IMR-90 (cell line): ENCODE measurements at places on chromosomes 16 and 17. TPM values are rescaled to one million over a fixed set of nuclear protein-coding genes. Genes with fewer than 3 reads are reported as not detected.
A peak's percentile ranks its signal among the peaks of the same experiment; 100 is the strongest.

SOST gene
- polyA plus RNA-seq = not detected in 2 replicates

CDK3 gene
- 6.7 and 8.8 TPM in 2 replicates for polyA plus RNA-seq

- peak overlapping the region; percentile 86 for H3K4me3 ChIP-seq
- no peaks in the 10 kb centered on the region for H3K27me3 ChIP-seq
- H3K27ac ChIP-seq = peak overlapping the region; percentile 85
- peak; percentile 76 for DNase-seq
- peaks cover 30% of the 10 kb centered on the region for H3K36me3 ChIP-seq
- H3K4me1 ChIP-seq = peaks cover 48% of the 10 kb centered on the region
Measured at GRCh38 chr16:2155977-2156848, 631 bp downstream of the TRAF7 start.

GRCh38 chr16:21224800-21225199, 8.7 kb upstream of the ANKS4B start:
- H3K4me1 ChIP-seq = no peaks in the 10 kb centered on the region
- DNase-seq = no peak
- no peak overlapping the region for H3K4me3 ChIP-seq
- H3K27ac ChIP-seq = no peak overlapping the region

GRCh38 chr17:31286587-31286986, 10.5 kb downstream of the OMG start:
- H3K27me3 ChIP-seq = no peaks in the 10 kb centered on the region
- H3K4me1 ChIP-seq = no peaks in the 10 kb centered on the region
- DNase-seq = no peak
- H3K36me3 ChIP-seq = peaks cover 1% of the 10 kb centered on the region; the same call in 1 of the 2 replicates
- H3K27ac ChIP-seq = no peak overlapping the region
- no peak overlapping the region for H3K4me3 ChIP-seq

MYH13 gene
- polyA plus RNA-seq = not detected in 2 replicates

DNA sequence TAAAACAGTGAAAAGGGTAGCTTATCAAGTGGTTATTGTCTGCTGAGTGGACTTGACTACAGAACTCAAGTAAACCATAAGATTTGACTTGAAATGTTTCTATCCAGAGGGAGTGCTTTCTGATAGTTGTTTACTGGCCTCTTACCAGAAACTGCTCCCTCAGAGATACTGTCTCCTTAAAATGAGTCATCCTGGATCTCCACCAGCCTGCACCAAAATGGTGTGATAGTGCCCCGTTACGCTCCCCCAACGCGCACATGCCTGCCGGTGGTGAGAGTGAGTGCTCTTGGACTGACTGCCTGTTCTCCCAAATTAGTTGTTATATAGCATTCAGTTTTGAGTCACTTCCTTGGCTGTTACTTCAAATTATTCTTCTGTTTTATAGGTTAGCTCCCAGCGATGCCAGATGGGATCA, 22.9 kb downstream of the PRCD start:
- peaks cover 17% of the 10 kb centered on the region for H3K4me1 ChIP-seq
- H3K36me3 ChIP-seq = peaks cover 32% of the 10 kb centered on the region
- H3K4me3 ChIP-seq = no peak overlapping the region
- no peaks in the 10 kb centered on the region for H3K27me3 ChIP-seq
- DNase-seq = peak; percentile 92

DNA sequence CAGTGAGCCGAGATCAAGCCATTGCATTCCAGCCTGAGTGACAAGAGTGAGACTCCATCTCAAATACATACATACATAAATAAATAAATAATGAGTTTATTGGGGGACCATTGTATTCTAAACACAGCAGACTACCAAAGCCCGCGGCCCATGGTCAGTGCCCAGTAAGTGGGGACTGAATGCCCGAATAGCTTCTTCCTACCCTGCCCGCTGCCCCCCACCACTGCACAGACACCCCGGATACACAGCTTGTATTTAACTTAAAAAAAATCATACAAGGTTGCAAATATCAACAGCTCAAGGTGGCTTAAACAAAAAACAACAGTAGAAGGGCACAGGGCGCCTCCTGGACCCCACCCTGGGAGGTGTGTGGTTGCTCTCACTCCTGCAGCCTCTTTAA, 22.6 kb upstream of the TLK2 start:
- no peaks in the 10 kb centered on the region for H3K27me3 ChIP-seq
- H3K4me1 ChIP-seq = no peaks in the 10 kb centered on the region
- DNase-seq = no peak
- no peak overlapping the region for H3K4me3 ChIP-seq
- H3K36me3 ChIP-seq = no peaks in the 10 kb centered on the region

CACNG5 gene
- not detected in 2 replicates for polyA plus RNA-seq

DNA sequence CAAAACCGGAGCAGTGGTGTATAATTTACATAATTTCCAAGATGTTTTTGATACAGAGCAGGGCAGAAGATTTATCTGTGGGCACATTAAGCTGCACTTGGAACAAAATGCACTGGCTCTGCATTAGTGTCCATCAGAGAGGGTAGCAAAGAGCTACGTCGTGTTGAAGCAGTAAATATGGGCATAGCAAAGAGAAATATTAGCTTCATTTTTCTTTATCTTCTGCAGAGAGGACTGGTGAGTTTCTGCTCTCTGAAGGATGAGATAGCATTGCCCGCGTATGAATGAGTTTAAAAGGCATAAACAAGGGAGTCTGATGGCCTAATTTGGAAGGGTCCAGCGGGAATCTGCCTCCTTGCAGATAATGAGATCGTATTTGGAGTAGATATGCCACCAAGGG, 227.8 kb upstream of the CDH11 start:
- peaks cover 3% of the 10 kb centered on the region; the same call in 1 of the 2 replicates for H3K27me3 ChIP-seq
- H3K4me1 ChIP-seq = no peaks in the 10 kb centered on the region
- no peak overlapping the region for H3K27ac ChIP-seq
- no peak for DNase-seq
- no peak overlapping the region for H3K4me3 ChIP-seq
- H3K36me3 ChIP-seq = no peaks in the 10 kb centered on the region

TCAP gene
- polyA plus RNA-seq = 0.21 and 0.26 TPM in 2 replicates

GRCh38 chr17:49390548-49391324, 23.9 kb downstream of the PHB1 start:
- no peaks in the 10 kb centered on the region for H3K36me3 ChIP-seq
- no peak overlapping the region for H3K27ac ChIP-seq
- H3K4me1 ChIP-seq = peaks cover 8% of the 10 kb centered on the region
- H3K27me3 ChIP-seq = no peaks in the 10 kb centered on the region
- no peak for DNase-seq
- no peak overlapping the region for H3K4me3 ChIP-seq

DNA sequence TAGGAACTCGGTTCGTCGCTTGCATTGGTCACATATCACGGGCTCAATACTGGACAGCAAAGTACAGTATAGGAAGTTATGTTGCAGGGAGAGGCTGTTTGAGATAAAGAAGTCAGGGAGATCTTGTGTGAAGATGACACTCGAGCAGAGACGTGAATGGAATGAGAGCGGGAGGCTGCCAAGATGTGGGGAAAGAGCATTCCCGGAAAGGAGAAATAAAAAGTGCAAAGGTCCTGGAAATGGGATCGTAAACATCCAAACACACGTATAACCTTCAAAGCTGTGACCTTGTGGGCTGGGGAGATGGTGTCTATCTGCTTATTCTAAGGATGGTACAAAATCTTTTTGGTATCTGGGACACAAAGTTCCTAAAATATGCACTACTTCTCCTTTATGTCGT, 43.0 kb upstream of the MYOCD start:
- no peaks in the 10 kb centered on the region for H3K27me3 ChIP-seq
- no peak overlapping the region for H3K4me3 ChIP-seq
- H3K36me3 ChIP-seq = no peaks in the 10 kb centered on the region
- H3K27ac ChIP-seq = peak overlapping the region; percentile 44
- peaks cover 8% of the 10 kb centered on the region for H3K4me1 ChIP-seq
- DNase-seq = peak; percentile 66

DNA sequence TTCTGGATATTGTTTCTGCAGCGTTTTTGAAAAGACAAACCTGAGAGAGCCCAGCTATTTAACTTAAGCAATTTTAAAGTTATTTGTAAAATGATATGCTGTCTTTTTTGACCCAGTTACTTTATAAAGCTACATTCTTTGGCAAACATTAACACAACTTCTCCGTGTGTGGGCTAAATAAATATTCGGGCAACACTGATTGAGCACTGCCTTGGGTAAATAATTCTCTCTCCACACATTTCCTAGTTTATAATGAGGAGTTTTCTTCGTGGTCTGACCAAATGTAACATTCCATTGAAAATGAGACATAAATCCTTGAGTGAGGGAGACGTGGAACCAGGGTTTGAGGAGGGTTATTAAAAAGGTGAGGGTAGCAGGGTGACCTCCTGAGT, 142.8 kb downstream of the WWOX start:
- DNase-seq = no peak
- H3K36me3 ChIP-seq = no peaks in the 10 kb centered on the region

GRCh38 chr17:80393241-80393890, 21.6 kb upstream of the ENDOV start:
- H3K27ac ChIP-seq = no peak overlapping the region
- peaks cover 51% of the 10 kb centered on the region for H3K36me3 ChIP-seq
- no peaks in the 10 kb centered on the region for H3K27me3 ChIP-seq
- no peak overlapping the region for H3K4me3 ChIP-seq
- DNase-seq = no peak
- peaks cover 2% of the 10 kb centered on the region for H3K4me1 ChIP-seq

- peak overlapping the region; percentile 44; the same call in 1 of the 2 replicates for H3K27ac ChIP-seq
- H3K27me3 ChIP-seq = no peaks in the 10 kb centered on the region
- peak; percentile 94 for DNase-seq
- H3K4me3 ChIP-seq = no peak overlapping the region
Measured at GRCh38 chr17:37327341-37328090, 48.3 kb upstream of the C17orf78 start.

- no peaks in the 10 kb centered on the region for H3K27me3 ChIP-seq
- no peak overlapping the region for H3K27ac ChIP-seq
- no peaks in the 10 kb centered on the region for H3K36me3 ChIP-seq
- H3K4me3 ChIP-seq = no peak overlapping the region
Measured at GRCh38 chr17:70560471-70560870, 391.1 kb downstream of the KCNJ2 start.

GRCh38 chr17:14793237-14793636, 471.9 kb downstream of the PMP22 start:
- no peaks in the 10 kb centered on the region for H3K27me3 ChIP-seq
- no peak overlapping the region for H3K4me3 ChIP-seq
- H3K27ac ChIP-seq = no peak overlapping the region
- H3K4me1 ChIP-seq = peaks cover 7% of the 10 kb centered on the region
- peak; percentile 91 for DNase-seq
- H3K36me3 ChIP-seq = no peaks in the 10 kb centered on the region

PIRT gene
- not detected in 2 replicates for polyA plus RNA-seq

- peaks cover 16% of the 10 kb centered on the region for H3K36me3 ChIP-seq
- H3K27me3 ChIP-seq = no peaks in the 10 kb centered on the region
- H3K4me3 ChIP-seq = no peak overlapping the region
- H3K4me1 ChIP-seq = peaks cover 1% of the 10 kb centered on the region; the same call in 1 of the 2 replicates
- H3K27ac ChIP-seq = no peak overlapping the region
Measured at GRCh38 chr16:468068-468821, 42.8 kb downstream of the RAB11FIP3 start.

DNA sequence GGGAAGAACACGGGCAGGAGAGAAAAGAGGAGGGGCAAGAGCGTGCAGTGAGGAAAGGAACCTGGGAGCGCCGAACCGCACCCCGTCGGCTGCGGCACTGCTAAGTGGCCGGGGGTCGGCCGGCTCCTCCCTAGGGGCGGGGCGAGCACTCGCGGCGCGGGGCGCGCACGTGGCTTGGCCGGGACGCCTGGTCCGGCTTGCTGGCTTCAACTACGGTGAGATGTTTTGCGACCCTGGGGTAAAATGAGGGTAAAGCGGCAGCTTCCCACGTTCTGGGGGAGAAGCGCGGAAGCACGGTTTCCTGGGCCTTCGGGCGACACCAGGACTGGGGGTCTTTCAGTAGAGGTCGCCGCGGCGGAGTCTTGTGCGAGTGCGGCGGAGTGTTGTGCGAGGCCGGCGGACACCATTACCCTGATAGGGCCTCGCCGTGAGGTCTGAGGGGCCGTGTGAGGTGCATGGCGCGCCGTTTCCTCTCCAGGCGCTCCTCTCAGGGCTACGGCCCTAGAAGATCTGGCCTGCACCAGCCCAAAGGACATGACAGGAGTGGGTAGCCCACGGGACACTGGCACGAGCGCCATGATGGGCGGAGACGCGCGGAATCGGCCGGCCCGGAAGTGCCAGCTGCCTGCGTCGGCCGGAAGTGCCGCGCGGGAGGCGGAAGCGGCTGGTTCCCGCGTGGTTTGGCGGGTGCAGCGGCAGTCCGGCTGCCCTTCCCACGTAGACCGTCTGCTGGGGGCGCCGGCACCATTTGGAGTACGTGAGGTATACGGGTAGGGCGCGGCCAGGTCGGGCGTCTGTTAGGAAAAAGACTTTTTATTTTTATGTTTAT, at the start of the genes MYO19 and PIGW:
MYO19 (minus strand) TSS at position 29 of the 829 bp plus-strand sequence. CDS start 2,330 bp downstream, outside the sequence.
PIGW (plus strand) TSS at position 148 of the 829 bp plus-strand sequence. CDS start 2,115 bp downstream, outside the sequence.
- H3K27me3 ChIP-seq = no peaks in the 10 kb centered on the region
- peaks cover 5% of the 10 kb centered on the region for H3K4me1 ChIP-seq
- peak within 1 kb of the TSS; percentile 84 for H3K4me3 ChIP-seq
- H3K36me3 ChIP-seq = peaks cover 16% of the 10 kb centered on the region
- peak within 1 kb of the TSS; percentile 93 for H3K27ac ChIP-seq

DNA sequence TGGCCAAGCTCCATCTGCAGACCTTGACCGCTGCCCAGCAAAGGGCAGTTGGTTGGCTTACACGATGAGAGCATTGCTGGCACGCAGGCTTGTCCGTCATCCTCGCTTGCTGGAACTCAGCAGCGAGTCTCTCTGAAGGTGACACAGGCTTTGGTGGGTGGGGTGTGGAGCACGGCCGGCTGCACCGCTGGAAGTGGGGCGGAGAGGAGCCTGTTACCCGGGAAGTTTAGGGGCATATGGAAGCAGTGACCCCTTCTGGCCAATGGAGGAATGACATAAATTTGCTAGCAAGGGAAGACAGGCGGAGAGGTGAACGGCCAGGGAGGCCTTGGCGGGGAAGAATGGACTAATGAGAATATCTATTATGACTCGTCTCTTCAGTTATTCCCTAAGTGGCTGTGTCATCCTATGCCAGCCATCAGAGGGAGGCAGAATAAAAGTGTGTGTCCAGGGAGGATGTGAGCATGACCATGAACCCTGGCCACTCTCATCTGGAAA, 65.9 kb upstream of the SDK2 start:
- no peaks in the 10 kb centered on the region for H3K27me3 ChIP-seq
- no peaks in the 10 kb centered on the region for H3K36me3 ChIP-seq
- H3K27ac ChIP-seq = no peak overlapping the region
- no peaks in the 10 kb centered on the region for H3K4me1 ChIP-seq

- DNase-seq = peak; percentile 98
- peak overlapping the region; percentile 81 for H3K27ac ChIP-seq
- H3K27me3 ChIP-seq = no peaks in the 10 kb centered on the region
- H3K36me3 ChIP-seq = peaks cover 13% of the 10 kb centered on the region
Measured at GRCh38 chr17:8153957-8154607, 1.9 kb upstream of the PER1 start.

DNA sequence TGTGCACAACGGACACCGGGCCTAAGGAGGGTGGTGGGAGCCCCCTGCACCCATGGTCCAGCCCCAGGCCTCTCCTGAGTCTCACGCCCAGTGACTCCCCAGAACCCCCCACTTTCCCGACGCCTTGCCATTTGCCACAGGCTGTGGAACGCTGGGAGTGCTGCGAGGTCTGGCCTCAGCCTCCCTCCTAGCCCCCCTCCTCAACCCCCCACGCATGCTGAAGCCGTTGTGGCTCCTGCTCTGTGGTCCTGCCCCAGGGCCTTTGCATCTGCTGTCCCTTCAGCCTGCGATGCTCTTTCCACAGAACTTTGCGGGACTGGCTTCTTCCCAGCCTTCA, 226.0 kb upstream of the GSE1 start:
- H3K4me1 ChIP-seq = peaks cover 14% of the 10 kb centered on the region
- no peaks in the 10 kb centered on the region for H3K27me3 ChIP-seq
- no peak overlapping the region for H3K27ac ChIP-seq
- DNase-seq = no peak
- H3K4me3 ChIP-seq = no peak overlapping the region
- peaks cover 2% of the 10 kb centered on the region; the same call in 1 of the 2 replicates for H3K36me3 ChIP-seq
